ENCODE measurements at places on chromosomes 5 and 9.

DNA sequence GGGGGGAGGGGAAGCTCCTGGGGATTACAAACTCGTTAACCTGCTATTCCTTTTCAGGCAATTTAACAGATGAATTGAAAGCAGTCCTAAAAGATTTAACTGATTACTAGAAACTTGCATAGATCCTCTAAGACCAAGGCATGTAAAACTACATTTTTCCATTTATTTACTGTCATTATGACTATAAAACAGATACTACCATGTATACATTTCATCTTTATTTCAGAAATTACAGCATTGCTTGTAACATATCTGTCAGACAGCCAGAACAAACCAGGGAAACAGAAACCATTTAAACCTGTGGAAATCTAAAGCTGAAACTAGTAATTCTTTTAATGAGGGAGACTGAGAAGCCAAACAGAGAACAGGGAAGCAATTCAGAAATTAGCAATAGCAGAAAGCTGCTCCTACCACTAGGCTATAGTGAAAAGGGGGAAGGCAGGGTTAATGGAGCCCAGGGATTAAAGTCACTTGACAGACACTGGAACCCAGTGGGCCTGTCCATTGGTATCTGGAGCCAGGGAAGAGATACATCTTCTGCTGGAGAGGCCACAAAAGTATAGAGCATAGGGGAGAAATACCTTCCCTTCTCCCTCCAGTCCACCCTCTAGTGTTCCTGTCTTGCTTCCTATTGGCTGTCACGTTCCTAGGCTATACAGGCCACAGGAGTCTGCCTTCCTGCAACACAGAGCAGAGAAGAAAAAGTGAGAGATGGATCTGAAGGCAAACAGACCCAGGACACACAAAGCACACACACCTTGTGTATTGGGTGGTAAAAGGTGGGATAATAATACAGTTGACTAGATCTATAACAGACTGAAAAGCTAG lies 33.8 kb downstream of the PDCD1LG2 start:
- peak; percentile 18 for DNase-seq
- 0 out of 2 replicates have a peak overlapping the region, but pooled peaks have one; percentile 35 for H3K4me3 ChIP-seq
- H3K27ac ChIP-seq, result no peak overlapping the region
- no peaks in the 10 kb centered on the region for H3K36me3 ChIP-seq
- peaks cover 9% of the 10 kb centered on the region for H3K4me1 ChIP-seq

DNA sequence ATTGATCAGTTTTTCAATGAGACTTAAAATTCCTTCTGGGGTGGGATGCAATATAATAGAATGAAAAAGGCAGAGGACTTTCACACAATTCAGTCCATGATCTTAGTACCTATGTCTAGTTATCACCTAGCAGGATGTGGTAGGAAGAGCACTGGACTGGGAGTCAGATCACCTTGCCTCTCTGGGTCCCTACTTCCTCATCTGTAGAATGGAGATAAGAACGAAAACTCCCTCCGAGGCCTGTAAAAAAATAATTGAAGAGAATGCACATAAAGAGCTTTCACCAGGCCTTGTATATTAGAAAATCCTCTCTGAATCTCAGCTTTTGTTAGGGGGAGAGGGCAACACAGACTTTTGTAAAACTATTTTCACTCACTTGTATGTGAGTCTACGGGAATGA lies 681 bp upstream of the TMEFF1 start:
- no peaks in the 10 kb centered on the region for H3K27me3 ChIP-seq
- peaks cover 18% of the 10 kb centered on the region for H3K4me1 ChIP-seq
- no peaks in the 10 kb centered on the region for H3K36me3 ChIP-seq
- DNase-seq, result no peak

- no peak overlapping the region for H3K4me3 ChIP-seq
- H3K27ac ChIP-seq, result no peak overlapping the region
- DNase-seq, result no peak
- peaks cover 21% of the 10 kb centered on the region for H3K4me1 ChIP-seq
Measured at GRCh38 chr5:179553006-179553405, 2.7 kb downstream of the RUFY1 start.

DNA sequence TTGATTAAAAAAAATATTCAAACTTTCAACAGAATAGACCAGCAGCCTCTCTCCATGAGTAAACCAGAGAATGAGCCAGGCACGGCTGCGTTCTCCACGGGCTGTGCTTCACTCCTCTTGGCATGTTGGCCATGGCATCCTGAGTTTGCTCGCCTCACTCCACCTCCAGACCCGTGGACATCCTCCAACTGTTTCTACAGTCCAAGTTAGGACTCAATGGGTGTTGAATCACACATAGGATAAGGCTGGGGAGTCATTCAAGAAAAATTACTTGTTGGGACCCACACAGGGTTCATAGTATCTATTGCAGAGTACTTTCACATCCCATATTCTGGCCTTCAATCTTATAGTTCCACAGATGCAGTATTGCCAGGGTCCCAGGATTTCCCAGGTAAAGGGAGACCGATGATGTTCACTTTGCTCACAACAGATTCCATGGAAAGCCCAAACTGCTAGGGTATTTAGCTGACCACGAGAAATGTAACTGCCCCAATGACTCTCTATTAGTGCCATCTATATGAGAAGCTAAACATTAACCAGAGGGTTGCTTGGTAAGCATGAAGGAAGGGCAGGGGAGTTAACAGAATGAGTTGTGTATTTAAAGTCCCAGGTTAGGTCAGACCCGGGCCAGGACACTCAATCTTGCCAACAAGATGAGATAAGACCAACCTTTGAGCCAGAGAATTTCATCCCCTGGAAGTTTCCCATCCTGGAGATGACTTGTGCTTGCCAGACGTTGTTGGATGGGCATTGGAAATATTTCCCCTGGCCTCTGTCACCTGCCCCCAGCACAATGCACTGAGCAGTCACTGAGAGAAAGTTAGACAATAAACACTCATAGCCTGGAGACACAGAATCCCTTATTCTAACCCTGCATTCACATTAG lies 19.7 kb upstream of the GDA start:
- H3K27me3 ChIP-seq, result no peaks in the 10 kb centered on the region
- H3K4me3 ChIP-seq, result no peak overlapping the region
- no peaks in the 10 kb centered on the region for H3K4me1 ChIP-seq
- no peak overlapping the region for H3K27ac ChIP-seq

DNA sequence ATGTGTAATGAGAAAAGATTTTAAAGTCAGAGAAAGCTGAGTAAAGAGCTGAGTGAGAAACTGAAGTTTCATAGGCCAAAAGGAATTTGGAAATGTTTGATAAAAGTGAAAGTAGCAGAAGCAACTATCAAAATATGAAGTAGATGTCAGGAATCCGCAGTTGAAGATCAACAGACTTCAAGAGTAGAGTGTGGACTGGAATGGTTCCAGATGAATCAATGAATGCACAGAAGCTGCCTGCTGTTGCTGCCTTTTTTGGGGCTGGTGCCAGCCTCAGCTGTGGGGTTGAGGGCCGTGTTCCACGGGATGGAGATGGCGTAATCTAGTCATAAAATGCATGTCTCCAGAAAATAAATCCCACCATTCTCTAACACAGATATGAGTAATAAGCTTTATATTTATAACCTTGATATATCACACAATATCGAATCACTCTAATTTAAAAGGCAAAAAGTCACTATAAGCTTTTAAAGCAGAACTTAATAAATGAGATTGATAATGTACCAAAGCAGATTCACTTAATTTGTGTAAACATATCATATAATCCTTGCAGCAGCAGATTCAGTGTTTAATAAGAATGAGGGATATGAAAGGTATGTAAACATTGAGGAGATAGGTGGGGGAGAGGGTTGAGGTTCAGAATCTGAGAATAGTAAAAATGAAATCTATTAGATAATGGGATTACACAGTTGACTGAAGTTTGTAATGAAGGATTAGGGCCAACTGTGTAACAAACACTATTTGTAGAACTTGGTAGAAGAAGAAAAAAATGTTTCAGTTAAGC lies 652.3 kb upstream of the FTMT start:
- no peaks in the 10 kb centered on the region for H3K27me3 ChIP-seq

DNA sequence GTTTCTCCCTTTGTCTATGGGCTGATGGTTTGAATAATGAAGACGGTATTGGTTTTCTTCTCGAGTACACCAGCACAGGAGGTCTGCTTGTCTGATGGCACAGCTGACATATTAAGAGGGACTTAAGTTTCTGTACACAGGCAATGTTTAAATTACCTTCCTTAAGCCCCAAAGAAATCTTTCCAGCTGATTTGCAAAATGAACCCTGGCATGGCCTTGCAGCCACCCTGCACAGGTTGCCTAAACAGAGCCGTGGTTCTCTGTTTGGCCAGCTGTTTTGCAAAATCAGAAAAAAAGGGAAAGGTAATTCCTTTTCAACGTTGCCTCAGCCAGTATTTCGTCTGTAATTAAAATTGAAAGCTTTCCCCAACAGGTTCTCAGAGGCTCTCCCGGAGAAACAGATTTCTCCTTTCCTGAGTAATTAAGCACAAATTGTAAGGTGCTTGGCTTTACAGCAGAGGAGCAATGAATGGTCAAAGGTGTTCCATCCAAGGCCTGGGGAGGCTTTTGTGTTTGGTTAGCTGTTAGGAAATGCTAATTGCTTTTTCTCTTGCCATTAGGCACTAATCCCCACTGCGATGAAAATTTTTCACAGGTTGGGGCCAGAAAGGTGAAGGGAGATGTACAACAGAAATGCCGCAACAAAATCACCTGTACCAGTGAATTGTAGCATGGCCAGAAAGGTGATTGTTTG lies 138.9 kb downstream of the RASEF start:
- H3K4me3 ChIP-seq, result no peak overlapping the region
- no peaks in the 10 kb centered on the region for H3K36me3 ChIP-seq
- no peak for DNase-seq
- no peaks in the 10 kb centered on the region for H3K27me3 ChIP-seq

- no peaks in the 10 kb centered on the region for H3K4me1 ChIP-seq
- no peak overlapping the region for H3K27ac ChIP-seq
- no peaks in the 10 kb centered on the region for H3K27me3 ChIP-seq
Measured at GRCh38 chr5:32531885-32532520, 53.4 kb upstream of the SUB1 start.

DNA sequence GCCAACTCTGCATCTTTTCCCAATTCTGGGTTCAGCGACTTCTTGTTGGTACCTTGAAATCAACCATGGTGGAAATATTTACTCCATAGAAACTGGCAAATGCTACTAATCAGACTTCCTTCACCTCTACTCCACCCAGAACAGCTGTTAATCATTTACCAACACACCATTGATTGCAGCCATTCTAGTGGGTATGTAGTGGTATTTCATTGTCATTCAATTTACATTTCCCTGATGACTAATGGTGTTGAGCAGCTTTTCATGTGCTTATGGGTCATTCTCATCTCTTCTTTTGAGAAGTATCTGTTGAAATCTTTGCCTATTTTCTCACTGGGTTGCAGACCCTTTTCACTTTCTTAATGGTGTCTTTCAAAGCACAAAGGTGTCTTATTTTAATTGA lies 122.4 kb upstream of the MSX2 start:
- peak; percentile 27 for DNase-seq
- H3K27me3 ChIP-seq, result no peaks in the 10 kb centered on the region
- H3K4me3 ChIP-seq, result no peak overlapping the region
- H3K36me3 ChIP-seq, result no peaks in the 10 kb centered on the region
- no peak overlapping the region for H3K27ac ChIP-seq

GRCh38 chr9:101371813-101372212 lies 13.0 kb downstream of the BAAT start:
- no peak overlapping the region for H3K27ac ChIP-seq
- no peak for DNase-seq
- H3K4me3 ChIP-seq, result no peak overlapping the region

DNA sequence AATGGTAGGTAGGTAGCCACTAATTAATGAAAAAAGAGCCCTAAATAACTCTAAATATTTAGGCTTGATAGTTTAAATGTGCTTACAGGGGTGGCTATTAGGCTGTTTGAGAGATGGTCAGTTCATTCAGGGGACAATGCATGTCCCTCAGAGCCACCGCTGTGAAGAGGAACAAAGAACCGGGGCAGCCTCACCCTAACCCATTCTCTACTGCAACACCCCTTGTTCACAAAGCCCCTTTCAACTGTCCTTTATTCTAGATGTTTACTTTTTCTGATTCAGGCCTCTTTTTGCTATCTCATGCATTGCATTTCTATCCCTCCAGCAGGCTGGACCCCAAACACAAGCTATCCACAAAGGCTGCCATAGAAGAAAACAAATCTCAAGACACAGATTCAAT lies 906.7 kb downstream of the NR2F1-AS1 start:
- H3K4me3 ChIP-seq, result no peak overlapping the region
- H3K27ac ChIP-seq, result no peak overlapping the region
- H3K27me3 ChIP-seq, result no peaks in the 10 kb centered on the region
- no peaks in the 10 kb centered on the region for H3K4me1 ChIP-seq
- DNase-seq, result peak; percentile 2
- no peaks in the 10 kb centered on the region for H3K36me3 ChIP-seq

DNA sequence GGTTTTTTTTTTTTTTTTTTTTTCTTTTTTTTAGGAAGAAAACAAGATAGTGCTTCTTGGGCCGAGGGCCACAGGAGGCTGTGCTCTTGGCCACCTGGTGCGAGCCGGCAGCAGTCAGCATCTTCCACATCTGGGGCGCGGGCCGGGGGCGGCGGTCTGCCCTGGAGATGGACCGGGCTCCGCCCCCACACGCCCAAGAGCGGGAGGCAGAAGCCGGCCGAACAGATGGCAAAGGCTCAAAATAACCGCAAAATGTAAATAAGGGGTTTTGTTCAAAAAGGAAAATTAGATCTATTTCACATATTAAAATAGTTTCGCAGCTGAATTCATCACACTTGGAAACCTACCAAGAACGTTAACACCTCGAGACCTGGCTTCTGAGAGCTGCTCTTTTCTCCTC lies 51.5 kb upstream of the UBAC1 start:
- peak overlapping the region; percentile 50 for H3K27ac ChIP-seq
- H3K4me3 ChIP-seq, result no peak overlapping the region
- DNase-seq, result no peak

All from GM23338 (cell line).